ENCODE measurements at places on chromosomes 3 and 15. TPM values are rescaled to one million over a fixed set of nuclear protein-coding genes. Genes with fewer than 3 reads are reported as not detected.

ESYT3 gene
- 0.07 TPM for total RNA-seq

CNTN6 gene
- 0.86 TPM for total RNA-seq

GNAT1 gene
- not detected for total RNA-seq

C3orf85 gene
- total RNA-seq: not detected

TGM4 gene
- total RNA-seq: not detected

Data from smooth muscle cell of the pulmonary artery (primary cell).